Neural crest cell (in vitro differentiated cells): ENCODE measurements at places on chromosomes 11 and 22.

DNA sequence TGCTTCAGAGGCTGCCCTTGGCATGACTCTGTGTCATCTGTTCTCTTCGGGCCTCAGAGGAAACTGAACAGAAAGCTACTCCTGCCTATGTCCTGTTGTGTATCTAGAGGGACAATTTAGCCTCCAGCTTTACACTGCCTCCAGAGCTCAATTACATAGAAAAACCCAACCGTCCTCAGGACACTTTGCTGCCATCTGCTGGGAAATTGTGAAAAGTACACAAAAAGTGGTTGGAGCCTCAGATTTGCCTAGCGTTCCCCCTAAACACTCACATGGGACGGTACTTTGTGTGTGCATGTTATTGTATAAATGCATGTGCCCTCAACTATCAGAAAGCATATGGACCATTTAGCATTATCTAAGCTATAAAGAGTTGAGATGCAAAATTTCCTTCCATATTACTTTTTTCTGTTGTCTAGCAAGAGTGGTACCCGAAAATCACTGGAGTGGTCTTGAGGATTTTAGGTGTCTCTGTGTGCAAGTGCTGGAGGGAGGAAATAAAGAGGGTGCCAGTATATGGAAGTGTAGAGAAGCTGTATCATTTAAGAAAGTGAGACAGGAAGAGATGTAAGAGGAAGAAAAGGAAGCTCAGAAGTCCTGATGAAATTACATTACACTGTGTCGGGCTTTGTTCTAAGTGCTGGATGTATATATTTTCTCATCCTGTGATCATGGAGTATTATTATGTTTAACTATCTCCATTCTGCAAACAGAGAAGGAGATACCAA is 8.7 kb upstream of the MS4A4E start:
- peak; percentile 14 for DNase-seq

DNA sequence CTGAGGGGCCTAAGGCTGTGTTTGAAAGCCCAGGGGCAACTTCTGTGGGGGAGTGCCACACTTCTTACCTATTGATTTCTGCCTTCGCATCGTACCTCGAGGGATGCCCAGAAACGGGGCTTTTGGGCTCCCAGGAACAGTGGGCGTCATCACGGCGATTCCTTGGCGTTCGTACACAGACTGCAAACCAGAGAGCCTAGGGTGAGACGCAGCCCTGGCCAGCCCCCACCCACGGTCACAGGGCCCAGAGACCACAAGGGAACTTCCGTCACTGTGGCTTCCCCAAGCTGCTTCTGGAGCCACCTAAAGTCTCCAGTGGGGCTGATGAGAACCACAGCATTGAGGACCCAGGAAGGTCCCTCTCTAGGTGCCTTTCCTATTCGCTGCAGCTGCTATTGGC is 91.9 kb downstream of the CTTN start:
- DNase-seq, result no peak

GRCh38 chr22:30280505-30280904 is 8.8 kb downstream of the CASTOR1 start:
- DNase-seq, result no peak

DNA sequence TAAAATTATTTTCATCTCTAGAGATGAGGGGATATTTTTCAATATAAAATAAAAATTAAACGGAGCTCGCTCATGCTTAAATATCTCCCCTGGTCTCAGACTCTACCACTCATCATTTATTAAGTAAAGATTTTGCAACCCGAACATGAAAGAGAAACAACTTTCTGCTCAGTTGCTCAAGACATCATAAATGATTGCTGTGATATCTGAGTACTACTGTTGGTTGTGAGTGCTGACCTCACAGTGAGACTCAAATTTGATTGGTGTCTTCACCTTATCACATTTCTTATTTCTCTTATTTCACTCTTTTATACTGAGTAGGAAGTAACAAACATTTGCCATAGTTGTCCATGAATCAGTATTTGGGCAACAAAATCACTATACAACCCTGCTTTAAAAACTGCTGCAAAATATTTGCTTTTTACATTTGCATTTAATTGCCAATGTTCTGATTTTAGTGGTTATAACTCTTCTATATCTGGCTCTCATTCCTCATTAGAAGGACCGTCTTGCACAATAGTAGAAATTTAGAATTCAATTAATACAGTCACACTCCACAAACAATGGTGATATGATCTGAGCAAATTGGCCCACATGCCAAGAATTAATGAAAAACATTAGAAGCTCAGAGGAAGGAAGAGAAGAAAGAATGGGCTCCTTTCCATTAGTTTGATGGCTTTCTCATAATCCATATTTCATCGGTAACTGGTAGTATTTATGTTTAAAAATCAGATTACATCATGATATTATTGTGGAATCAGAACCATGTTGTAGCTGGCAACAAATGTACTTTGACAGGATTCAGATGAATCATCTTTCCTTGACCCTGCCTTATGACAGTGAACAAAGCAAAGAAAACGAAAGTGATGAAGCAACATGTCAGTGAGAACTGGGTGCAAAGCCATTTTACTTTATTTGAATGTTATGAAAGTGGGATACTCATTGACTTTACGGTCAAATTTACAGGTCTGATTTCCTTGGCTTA is 973.6 kb upstream of the TENM4 start:
- DNase-seq, result no peak

DNA sequence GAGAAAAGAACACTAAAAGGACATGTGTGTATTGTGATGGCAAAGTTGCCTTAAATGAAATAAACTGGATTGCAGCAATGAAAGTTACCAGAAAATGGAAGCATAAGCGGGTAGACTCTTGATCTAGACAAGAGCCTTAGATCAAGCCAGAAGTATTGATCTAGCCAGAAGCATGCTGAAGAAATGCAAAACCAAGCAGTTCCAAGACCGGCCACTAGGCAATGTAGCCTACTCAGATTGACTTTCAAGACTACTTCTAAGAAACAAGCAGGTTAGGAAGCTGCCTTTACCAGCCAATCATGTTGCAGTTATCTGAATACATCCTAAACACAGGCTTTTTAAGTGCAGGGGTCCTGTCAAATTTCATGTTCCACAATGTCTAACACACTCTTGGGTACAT is 54.6 kb downstream of the KCNA4 start:
- no peak for DNase-seq

GRCh38 chr22:49997251-49997599 is 15.3 kb downstream of the IL17REL start:
- no peak for DNase-seq

GRCh38 chr11:117828611-117829368 is 4.2 kb upstream of the FXYD2 start:
- DNase-seq, result no peak

DNA sequence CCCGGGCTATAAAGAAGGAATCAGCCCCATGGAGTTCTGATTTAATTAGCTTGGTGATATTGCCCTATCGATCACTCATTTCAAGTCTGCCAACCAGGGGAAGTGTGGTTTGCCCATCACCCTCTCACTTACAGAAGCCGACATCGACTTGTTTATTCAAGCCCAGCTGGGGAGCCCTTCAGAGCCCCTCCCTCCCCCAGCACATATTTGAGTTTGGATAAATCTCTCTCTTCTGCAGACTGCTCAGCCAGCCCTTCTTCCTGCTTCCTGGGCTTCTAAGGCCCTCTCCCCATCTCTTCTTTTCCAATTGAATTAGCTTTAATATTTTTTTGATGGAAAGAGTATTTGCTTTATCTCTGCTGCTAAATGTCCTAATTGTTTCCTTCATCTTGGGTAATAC is 299.0 kb downstream of the MIAT start:
- DNase-seq, result no peak

DNA sequence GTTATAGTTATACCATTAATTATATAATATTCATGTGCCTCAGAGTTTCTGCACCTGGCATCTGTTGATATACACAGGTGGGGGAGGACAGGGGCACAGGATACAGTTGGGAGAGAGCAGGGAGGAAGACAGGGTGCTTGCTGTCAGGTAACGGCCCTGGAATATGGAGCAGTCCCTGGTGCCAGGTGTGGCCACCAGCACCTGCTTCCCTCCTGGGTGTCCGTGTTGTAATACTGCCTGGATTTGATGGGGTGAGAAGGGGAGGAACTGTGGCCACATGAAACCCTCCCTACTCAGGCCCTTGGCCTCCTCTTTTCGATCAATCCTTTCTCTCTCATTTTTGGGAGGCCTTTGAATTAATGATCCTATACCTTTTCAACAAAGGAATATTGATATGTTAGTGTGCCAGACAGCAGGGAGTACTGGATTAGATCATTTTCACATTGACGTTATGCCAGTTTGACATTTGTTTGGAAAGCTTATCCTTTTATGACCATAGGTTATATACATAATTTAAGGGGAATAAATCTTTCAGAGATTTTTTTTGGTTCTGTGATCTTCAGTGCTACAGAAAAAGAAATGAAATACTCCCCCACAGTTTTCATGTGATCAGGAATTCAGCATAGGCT is 88.6 kb downstream of the TEAD1 start:
- DNase-seq, result no peak

GRCh38 chr11:62122076-62122475 is 1.7 kb upstream of the INCENP start:
- no peak for DNase-seq
